ENCODE measurements at places on chromosomes 2 and 18.

DNA sequence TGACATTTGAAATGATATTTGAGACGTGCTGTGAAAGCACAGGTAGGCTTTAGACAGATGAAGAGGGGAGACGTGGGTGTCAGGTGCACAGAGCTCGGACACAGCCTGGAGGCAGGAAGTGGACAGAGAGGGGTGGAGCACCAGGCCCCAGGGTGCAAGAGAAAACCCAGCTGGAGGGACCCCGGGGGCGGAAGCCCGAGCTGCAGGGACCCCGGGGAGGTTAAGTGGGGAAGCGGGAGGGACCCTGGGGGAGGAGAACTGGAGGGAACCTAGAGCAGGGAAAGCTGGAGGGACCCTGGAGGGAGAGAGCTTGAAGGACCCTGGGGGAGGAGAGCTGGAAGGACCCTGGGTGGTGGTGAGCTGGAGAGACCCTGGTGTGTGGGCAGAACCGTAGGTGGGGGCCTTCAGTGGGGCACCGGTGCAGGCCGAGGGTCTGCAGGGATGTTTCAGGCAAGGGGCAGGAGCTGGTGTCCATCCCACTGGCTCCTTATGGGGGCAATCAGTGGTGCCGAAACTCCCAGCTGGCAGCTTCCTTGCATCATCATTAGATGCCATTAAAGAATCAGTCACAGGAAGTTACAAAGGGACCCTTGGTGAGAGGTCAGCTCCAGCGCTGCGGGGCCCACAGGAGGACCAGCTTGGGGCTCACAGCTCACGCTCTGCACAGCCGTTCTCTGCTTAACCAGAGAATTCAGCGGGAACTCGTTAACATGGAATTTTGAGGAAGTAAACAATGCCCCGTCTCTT lies 246.6 kb downstream of the EIPR1 start:
- peaks cover 8% of the 10 kb centered on the region for H3K36me3 ChIP-seq
- no peaks in the 10 kb centered on the region for H3K27me3 ChIP-seq
- H3K4me3 ChIP-seq: no peak overlapping the region

DNA sequence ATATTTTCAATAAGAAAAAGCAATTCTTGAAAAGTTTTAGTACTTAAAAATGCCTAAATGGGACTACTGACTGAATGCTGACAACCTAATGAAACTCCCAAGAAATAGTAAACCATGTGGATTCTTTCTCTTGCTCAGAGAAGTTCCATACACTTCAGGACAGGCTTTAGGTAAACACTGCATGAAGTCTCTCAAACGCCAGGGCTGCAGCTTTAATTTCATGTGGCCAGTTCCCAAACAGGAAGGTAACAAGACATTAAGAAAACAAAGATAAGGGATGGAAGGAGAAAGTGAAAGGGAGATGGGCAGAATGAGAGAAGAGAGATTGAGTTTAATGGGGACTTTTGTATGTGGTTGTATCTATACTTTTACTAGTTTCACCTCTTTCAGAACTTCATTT lies 734.7 kb upstream of the PKDCC start:
- H3K4me3 ChIP-seq: no peak overlapping the region
- H3K27me3 ChIP-seq: no peaks in the 10 kb centered on the region
- H3K27ac ChIP-seq: no peak overlapping the region
- no peaks in the 10 kb centered on the region for H3K36me3 ChIP-seq

GRCh38 chr18:25283781-25284180 lies 68.2 kb downstream of the ZNF521 start:
- H3K4me1 ChIP-seq: peaks cover 7% of the 10 kb centered on the region
- no peaks in the 10 kb centered on the region for H3K36me3 ChIP-seq
- no peaks in the 10 kb centered on the region for H3K27me3 ChIP-seq
- H3K27ac ChIP-seq: no peak overlapping the region

GRCh38 chr2:38835015-38835601 lies 40.6 kb downstream of the DHX57 start:
- H3K36me3 ChIP-seq: peaks cover 16% of the 10 kb centered on the region
- no peak overlapping the region for H3K4me3 ChIP-seq
- no peaks in the 10 kb centered on the region for H3K4me1 ChIP-seq
- no peaks in the 10 kb centered on the region for H3K27me3 ChIP-seq
- no peak overlapping the region for H3K27ac ChIP-seq
- no peak for DNase-seq

DNA sequence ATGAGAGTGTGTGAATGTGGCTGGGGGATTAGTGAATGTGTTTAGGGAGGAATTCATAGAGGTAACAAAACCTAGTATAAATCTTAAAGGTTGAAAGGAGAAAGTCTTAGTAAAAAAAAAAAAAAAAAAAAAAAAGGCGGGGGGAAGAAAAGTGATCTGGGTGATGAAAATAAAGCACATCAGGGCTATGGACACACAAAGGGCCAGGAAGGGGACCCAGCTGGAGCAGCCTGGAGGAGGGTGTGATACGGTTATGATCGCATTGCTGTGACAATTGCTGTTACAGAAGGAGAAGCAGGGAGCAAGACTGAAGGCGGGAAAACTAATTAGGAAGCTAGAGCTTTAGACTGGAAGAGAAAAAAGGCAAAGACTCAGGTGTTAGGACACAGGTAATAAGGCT lies 85.4 kb downstream of the DLGAP1 start:
- peaks cover 5% of the 10 kb centered on the region for H3K36me3 ChIP-seq
- no peak for DNase-seq
- no peak overlapping the region for H3K4me3 ChIP-seq
- no peaks in the 10 kb centered on the region for H3K27me3 ChIP-seq
- no peak overlapping the region for H3K27ac ChIP-seq

GRCh38 chr2:38185012-38185491 lies 109.1 kb upstream of the CYP1B1 start:
- H3K27me3 ChIP-seq: no peaks in the 10 kb centered on the region
- H3K36me3 ChIP-seq: no peaks in the 10 kb centered on the region
- peaks cover 3% of the 10 kb centered on the region for H3K4me1 ChIP-seq
- DNase-seq: no peak

GRCh38 chr2:86078774-86079545 lies 26.7 kb downstream of the POLR1A start:
- no peaks in the 10 kb centered on the region for H3K27me3 ChIP-seq
- no peaks in the 10 kb centered on the region for H3K4me1 ChIP-seq
- no peak overlapping the region for H3K4me3 ChIP-seq
- no peak for DNase-seq
- H3K27ac ChIP-seq: no peak overlapping the region
- H3K36me3 ChIP-seq: peaks cover 61% of the 10 kb centered on the region

- H3K27ac ChIP-seq: no peak overlapping the region
- no peaks in the 10 kb centered on the region for H3K4me1 ChIP-seq
- no peak for DNase-seq
- H3K4me3 ChIP-seq: no peak overlapping the region
- no peaks in the 10 kb centered on the region for H3K36me3 ChIP-seq
These were observed 495.9 kb downstream of the IRS1 start for GRCh38 chr2:226303707-226304106.

DNA sequence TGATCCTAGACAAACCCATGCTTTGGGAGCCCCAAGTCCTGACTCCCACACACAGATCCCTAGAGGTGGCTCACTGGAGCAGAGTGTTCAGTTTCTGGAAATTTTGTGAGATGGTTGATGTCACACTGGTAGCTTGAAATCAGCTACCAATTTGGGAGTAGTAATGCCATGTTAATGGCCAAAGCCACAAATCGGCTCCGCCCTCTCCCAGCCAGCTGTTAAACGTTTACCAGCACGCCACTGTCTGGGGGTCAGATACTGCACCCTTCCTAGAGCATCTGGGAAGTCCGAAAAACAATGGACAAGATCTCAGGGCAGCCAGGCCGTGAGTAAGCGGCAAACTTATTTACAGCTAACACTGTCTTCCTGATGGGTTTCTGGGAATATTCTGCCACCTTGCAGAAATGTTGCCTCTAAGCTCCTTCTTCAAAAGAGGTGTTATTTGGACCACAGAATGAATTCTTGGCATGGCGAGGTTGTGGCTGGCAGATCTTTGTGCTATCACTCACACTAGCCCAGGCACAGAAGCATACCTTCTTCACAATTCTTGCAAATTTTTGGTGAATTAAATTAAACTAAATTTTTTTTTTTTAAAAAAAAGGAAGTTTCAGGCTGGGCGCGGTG lies 60.2 kb upstream of the FZD7 start:
- no peak for DNase-seq
- H3K4me3 ChIP-seq: no peak overlapping the region
- H3K4me1 ChIP-seq: peaks cover 94% of the 10 kb centered on the region

- no peak overlapping the region for H3K4me3 ChIP-seq
- H3K4me1 ChIP-seq: no peaks in the 10 kb centered on the region
- DNase-seq: no peak
- H3K27me3 ChIP-seq: no peaks in the 10 kb centered on the region
- H3K36me3 ChIP-seq: no peaks in the 10 kb centered on the region
These were observed 159.6 kb downstream of the BAZ2B start for GRCh38 chr2:159456500-159457426.

DNA sequence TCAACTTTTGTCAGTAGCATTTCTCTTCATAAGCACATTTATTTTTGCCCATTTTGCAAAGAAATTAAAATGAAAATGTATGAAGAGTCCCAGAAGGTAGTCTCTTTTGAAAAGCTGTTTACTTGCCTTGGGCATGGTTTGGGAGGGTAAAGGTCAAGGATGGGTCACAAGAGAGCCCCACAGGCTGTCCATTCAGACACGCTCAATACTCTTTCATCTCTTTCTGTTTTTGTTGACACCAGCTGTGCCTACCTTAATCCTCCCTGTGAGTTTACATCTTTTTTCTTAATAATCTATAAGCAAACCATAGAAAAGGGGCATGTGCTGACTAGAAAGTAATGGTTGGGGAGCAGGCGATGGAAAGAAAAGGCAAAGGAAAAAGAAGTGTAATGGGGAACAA lies 49.6 kb upstream of the KLF7 start:
- no peak overlapping the region for H3K27ac ChIP-seq
- H3K27me3 ChIP-seq: peaks cover 25% of the 10 kb centered on the region
- no peaks in the 10 kb centered on the region for H3K36me3 ChIP-seq
- no peak overlapping the region for H3K4me3 ChIP-seq
